ENCODE measurements at places on chromosomes 5 and 9.
A peak's percentile ranks its signal among the peaks of the same experiment; 100 is the strongest.

- no peak for DNase-seq
These were observed 58.5 kb downstream of the ZNF462 start for GRCh38 chr9:106921341-106921899.

DNA sequence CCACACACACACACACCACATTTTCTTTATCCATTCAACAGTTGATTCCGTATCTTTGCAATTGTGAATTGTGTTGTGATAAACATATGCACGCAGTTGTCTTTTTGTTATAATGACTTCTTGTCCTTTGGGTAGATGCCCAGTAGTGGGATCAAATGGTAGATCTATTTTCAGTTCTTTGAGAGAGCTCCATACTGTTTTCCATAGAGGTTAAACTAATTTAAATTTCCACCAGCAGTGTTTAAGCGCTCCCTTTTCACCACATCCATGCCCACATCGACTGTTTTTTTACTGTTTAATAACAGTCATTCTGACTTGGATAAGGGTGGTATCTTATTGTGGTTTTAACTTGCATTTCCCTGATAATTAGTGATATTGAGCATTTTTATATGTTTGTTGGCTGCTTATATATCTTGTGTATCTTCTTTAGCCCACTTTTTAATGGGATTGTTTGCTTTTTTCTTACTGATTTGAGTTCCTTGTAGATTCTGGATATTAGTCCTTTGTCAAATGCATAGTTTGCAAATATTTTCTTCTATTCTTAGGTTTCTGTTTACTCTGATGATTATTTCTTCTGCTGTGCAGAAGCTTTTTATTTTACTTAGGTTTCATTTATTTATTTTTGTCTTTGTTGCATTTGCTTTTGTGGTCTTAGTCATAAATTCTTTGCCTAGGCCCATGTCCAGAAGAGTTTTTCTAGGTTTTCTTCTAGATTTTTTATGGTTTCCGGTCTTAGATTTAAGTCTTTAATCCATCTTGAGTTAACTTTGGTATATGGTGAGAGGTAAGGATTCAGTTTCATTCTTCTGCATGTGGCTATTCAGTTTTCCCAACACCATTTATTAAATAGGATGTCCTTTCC, 82.4 kb downstream of the SH3RF2 start:
- no peak for DNase-seq

GRCh38 chr9:90188656-90189055, 454.0 kb downstream of the DIRAS2 start:
- no peak for DNase-seq

- DNase-seq: no peak
These were observed 294.8 kb upstream of the KIF2A start for GRCh38 chr5:62011089-62011664.

DNA sequence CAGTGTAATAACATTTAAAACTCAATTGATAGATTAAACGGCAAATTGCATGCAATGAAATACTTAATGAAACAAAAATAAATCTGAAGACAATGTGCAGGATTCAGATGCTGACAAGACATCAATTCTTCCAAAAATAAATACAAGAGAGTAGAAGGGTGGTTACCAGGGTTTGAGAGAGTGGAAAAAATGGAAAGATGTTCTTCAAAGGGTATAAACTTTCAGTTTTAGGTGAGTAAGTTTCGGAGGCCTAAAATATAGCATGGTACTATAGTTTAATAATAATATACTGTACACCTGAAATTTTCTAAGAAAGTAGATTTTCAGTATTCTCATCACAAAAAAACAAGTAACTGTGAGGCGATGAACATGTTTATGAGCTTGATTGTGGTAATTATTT, 48.2 kb upstream of the RASEF start:
- DNase-seq: no peak

GRCh38 chr5:6714226-6715041, 1.2 kb downstream of the TENT4A start:
- peak; percentile 50 for DNase-seq

GRCh38 chr5:73682176-73682575, 56.2 kb downstream of the ARHGEF28 start:
- no peak for DNase-seq

GRCh38 chr5:136018814-136019783, 9.7 kb upstream of the TGFBI start:
- no peak for DNase-seq

GRCh38 chr5:131812371-131813160, 15.7 kb upstream of the FNIP1 start:
- DNase-seq: no peak

DNA sequence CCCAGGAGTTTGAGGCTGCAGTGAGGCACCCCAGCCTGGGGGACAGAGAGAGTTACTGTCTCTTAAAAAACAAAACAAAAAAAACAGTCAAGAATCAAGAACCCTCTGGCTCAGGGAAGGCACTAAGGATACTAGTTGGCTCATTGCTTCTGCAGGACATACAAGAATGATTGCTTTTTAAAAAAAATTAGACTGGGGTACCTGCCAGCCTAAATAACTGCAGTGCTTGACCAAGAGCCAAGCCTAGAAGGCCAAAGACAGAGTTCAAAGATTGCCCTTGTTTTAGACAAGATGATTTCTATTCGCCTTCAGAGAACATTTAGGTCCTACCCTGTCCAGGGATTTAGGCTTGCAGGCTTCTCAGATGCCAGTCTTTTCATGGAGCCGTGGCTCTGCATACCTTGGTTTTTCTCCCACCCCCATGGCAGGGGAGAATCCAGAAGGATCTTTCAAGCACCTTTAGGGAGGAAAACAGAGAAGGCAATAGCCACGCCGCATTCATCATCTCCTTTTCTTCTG, 93.7 kb upstream of the IL6ST start:
- no peak for DNase-seq

GRCh38 chr5:61256474-61256873, 75.6 kb upstream of the ZSWIM6 start:
- DNase-seq: no peak

- DNase-seq: no peak
These were observed 2.8 kb downstream of the NR3C1 start for GRCh38 chr5:143400541-143401226.

- DNase-seq: no peak
These were observed 412.6 kb downstream of the DMRT2 start for GRCh38 chr9:1462626-1463308.

GRCh38 chr9:114185570-114186490, 30.5 kb downstream of the COL27A1 start:
- no peak for DNase-seq

- DNase-seq: no peak
These were observed 3.2 kb upstream of the TLE4 start for GRCh38 chr9:79568337-79569101.

GRCh38 chr9:14103115-14103514, 210.8 kb downstream of the NFIB start:
- no peak for DNase-seq

DNA sequence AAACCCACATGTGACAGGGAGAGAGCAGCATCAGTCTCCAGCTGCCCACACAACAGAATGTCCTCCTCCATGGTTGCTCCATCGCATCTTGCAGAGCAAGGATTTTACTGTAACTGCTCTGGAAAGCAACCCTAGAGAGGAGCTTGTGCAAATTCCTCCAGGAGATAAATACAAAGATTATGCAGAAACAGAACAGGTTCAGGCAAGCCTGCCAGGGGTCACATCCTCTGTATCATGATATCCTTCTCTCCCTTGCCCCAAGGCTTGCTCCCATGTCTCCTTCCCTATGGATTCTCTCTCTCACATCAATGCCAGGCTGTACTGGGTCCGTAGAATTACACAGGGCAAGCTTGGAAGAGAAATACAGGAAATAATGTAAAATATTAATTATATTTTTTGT, 226.0 kb downstream of the MPDZ start:
- DNase-seq: no peak
